Activated CD4-positive, alpha-beta T cell treated with anti-CD3 and anti-CD28 coated beads, Interleukin-2, amount 10 ng/mL, durations not matched to agents 7 days and 5 days (primary cell): ENCODE measurements at places on chromosomes 3 and 15.

DNA sequence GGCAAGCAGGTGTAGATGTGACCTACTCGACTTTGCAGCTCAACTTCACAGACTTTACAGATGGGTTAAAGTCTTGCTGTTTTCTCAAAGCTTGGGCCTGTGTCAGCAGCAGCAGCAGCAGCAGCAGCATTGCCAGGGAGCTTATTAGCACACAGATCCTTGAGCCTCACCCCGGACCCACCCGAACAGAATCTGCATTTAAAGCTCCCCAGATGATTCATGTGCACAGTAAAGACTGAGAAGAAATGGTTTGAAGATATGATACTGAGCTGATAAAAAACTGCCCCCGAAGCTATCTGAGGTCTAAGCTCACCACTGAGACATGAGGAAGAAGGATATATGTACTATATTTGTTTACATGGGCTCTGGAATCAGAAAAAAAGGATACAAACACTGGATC lies 231.7 kb downstream of the ARPP21 start:
- no peak for DNase-seq

- no peak for DNase-seq
Measured at GRCh38 chr15:73924171-73924921, 1.9 kb upstream of the LOXL1 start.

DNA sequence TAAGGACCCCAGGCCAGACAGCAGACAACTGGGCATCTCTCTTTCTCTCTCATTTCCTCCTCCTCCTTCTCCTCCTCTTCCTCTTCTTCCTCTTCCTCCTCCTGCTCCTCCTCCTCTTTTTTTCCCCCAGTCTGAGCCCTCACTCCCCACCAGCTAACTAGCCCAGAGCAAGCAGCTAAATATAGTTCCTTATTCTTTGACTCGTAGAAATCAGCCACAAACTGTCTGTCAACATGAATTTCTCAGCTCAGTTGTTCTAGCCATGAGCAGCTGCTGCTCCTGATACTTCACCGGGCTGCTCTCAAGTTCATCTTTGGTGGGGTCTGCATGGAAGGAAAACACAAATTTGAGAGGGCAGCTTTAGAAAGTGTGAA lies 19.2 kb upstream of the LOXL1 start:
- DNase-seq, result no peak

GRCh38 chr3:112128843-112129727 lies 4.0 kb downstream of the GCSAM start:
- peak; percentile 78 for DNase-seq

- DNase-seq, result peak; percentile 10
Measured at GRCh38 chr3:112739252-112739965, 98.5 kb upstream of the CCDC80 start.

DNA sequence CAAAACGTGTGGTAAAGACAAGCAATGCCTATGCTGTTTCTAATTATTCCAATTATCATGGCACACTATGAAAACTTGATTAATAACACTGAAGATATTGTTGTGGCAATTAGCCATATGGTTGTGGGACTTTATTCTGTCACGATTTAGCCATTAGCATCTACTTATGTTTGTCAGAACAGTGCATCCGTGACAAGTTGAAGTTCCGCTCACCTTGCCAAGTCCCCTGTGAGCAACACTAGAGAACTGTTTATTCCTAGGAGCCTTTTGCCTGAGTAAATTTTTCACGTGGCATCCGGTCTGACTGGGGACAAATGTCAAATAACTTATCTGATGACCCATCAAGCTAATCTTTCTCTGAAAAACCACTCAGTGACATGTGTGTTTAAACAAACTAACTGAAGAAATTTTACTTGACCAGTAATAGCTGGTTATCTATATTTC lies 403.3 kb downstream of the TBC1D5 start:
- DNase-seq, result no peak

DNA sequence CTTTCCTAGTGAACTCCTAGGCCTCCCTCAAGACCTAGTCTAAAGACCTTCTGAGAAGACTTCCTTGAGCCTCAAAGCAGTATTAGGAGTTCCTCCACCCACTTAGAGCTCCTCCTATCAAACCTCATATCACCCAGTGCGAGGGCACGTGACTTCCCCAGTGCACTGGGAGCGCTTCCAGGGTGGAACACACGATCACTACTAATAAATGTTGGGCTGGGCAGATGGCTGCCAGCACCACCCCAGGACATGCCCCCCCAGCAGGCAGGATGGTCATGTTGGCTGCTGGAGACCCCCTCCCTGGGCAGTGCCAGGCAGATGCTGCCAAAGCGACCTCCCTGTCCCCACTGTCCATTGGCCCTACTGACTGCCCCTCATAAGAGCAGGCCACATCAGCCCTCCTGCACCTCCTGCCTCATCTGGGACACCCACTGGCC lies 8.5 kb upstream of the PLXND1 start:
- DNase-seq, result no peak

DNA sequence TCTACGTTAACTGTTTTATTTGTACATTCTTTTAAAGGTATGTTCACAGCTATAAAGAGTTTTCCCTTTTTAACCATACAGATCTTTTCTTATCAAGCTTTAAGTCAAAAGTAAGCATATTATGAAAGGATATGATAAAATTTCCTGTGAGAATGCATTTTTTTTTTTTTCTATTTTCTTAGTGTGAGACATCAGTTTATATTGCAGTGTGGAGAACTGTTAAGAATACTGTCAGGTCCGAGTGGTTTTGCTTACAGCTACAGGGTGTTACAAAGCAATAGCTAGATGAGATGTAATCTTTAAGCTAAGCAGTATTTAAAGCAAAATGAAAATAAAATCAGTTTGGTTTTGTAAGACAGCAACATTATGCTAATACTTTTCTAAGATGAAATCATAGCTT lies 133.2 kb downstream of the SLC25A26 start:
- no peak for DNase-seq

GRCh38 chr3:183895296-183895695 lies 10.6 kb upstream of the PARL start:
- peak; percentile 52 for DNase-seq

- DNase-seq, result no peak
Measured at GRCh38 chr3:182879031-182879611, 85.8 kb downstream of the ATP11B start.

- no peak for DNase-seq
Measured at GRCh38 chr3:175397372-175397771, 538.2 kb downstream of the NAALADL2 start.

- DNase-seq, result no peak
Measured at GRCh38 chr3:112175037-112175436, 42.0 kb upstream of the GCSAM start.

DNA sequence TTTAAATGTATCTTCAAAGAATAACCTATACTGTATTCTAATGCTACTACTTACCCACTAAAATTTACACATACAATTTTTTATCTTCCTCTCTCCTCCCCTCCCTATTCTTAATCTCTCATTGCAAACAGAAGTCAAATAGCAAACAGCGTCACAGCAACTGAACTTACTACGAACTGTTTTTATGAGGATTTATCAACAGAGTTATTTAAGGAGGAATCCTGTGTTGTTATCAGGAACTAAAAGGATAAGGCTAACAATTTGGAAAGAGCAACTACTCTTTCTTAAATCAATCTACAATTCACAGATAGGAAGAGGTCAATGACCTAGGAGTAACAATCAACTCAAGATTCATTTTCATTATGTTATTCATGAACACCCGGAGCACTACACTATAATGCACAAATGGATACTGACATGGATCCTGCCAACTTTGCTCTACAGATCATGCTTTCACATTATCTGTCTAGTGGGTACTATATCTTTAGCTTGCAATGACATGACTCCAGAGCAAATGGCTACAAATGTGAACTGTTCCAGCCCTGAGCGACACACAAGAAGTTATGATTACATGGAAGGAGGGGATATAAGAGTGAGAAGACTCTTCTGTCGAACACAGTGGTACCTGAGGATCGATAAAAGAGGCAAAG lies 984 bp downstream of the FGF7 start:
- no peak for DNase-seq

GRCh38 chr15:87089551-87089950 lies 1009.9 kb downstream of the AGBL1 start:
- DNase-seq, result no peak

GRCh38 chr3:193416629-193417028 lies 38.1 kb upstream of the ATP13A5 start:
- no peak for DNase-seq

- DNase-seq, result no peak
Measured at GRCh38 chr3:134372396-134373270, 1.6 kb downstream of the AMOTL2 start.

- peak; percentile 12 for DNase-seq
Measured at GRCh38 chr15:88256279-88257230, at the start of gene NTRK3. Gene NTRK3, minus strand, starts transcription at chr15:88256739. Its CDS starts 586 bp downstream, at chr15:88256153.

DNA sequence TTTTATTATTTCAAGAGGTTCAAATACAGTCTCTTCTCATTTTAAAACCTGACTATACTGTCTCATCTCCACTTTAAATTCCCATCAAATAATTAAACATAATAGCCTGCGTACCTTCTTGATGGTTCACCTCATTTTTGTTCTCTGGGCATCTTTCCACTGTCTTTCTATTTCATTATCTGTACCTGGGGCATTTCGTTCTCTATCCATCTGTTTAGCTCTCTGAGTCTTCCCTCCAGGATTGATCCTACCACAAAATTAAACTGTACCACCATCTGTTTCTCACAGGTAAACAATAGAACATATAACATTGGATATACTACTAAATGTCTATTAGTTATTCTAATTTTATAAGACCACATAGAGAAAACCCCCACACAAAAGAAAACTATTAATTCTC lies 1331.4 kb downstream of the NSUN3 start:
- no peak for DNase-seq

DNA sequence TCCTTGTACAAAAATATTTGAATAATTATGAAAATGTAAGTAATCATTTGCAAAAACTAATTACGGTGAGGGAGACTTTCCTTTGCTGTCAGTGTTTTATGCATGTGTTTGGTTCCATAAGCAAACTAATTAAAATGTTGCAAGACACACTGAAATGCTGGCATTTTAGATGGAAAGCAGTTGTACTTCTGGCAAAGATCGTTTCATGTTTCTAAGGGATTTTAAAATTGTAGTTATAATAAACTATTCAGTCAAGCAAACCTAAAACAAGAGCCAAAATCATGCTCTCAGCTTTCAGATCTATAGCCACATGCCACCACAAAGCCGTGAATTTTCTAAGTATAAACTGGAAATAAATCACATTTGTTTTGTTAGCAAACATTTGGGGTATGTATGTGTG lies 240.1 kb upstream of the ZNF385D start:
- no peak for DNase-seq

DNA sequence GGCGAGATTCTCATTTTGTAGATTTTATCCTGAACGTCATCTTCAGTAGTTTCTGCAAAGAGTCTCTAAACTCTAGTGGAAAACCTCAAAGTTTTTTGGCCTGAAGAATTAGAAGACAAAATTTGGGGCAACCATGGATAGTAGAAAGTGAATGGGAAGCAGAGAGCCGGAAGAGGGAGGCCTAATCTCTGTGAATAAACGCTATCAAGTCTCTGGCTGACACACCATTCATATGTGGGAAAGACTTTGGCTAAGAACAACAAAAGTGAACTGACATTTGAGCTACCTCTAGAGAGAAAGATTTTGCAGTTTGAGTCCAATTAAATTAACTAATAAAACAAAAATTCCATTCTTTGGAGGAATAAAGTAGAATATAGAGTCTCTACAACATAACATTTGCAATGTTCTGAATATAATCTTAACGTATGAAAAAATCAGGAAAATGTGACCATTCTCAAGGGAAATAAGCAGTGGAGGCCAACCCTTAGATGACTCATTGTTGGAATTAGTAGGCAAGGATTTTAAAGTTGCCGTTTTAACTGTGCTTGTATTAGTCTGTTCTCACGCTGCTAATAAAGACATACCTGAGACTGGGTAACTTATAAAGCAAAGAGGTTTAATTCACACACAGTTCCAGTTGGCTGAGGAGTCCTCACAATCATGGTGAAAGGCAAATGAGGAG lies 184.6 kb downstream of the C3orf38 start:
- DNase-seq, result no peak

DNA sequence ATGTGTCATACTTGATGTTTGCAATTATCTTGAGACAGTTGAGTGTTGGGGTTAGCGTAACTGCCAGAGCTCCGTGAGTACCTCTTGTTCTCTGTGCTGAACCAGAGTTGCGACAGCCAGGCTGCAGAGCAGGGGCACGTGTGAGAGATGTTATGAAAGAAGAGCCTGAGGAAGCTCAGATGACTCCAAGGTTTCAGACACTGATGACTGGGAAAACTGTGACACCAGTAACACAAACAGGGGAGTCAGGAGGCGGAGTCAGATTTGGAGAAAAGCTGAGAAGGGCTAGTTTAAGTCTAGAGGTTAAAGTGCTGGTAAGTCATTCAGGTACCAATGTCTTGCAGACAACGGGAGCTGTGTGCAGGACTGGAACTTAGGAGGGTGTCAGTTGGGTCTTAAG lies 45.0 kb downstream of the BLM start:
- no peak for DNase-seq

DNA sequence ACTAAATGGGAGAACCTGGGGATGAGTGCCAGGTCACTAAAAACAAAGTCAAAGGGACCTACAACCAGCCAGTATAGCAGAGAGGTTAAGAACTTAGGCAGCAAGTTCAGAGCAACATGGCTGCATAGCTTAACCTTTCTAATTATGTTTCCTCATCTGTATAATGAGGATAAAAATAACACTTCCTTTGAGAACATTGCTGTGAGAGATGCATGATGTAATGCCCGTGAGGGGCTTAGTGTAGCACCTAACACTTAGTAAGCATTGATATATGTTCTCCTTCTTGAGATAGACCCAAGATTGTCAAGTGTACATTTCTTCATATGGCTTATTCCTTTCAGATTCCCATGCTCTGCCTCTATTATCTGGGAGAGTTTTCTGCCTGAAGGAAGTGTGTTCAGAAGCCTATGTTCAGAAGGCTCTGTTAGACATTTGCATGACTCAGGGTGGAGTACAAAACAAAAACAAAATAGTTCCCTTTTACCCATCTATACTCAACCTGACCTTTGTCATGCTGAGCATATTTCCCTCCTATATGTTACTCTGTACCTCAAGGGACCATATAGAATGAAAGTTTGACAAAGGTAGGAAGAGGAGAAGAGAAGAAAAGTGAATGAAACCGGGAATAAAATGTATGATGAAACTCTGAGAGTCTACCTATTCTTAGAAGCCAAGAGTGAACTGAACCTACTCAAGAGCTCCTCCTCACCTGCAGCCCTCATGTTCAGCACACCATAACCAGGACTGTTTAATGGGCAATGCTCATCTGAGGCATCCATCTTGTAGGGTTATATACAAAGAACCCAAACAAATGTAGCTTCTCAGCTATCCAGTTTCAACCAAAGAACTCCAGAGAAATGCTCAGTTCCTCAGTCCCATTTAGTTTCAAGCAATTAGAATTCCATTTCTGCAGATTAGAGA lies 70.7 kb upstream of the KCNMB2 start:
- DNase-seq, result no peak

- no peak for DNase-seq
Measured at GRCh38 chr3:80010021-80010571, 242.3 kb upstream of the ROBO1 start.
